ENCODE measurements at places on chromosomes 3 and 15.

DNA sequence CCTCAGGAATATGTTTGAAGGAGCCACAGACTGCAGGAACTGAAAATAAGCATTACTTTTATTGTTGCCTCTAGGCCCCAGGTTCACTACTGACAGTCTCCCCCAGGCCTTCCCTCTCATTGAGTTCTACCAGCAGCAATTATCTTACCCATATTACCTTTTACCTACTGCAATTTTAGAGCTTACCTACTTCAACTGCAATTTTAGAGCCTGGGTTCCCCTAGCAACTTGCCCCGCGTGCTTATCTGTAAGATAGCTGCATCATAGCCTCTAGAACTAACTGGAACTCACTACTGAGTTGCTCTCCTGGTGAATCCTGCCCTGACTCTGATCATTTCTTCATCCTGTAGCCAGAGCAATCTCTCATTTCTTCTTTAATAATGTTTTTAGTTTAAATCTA, 29.2 kb upstream of the WWTR1 start:
- DNase-seq = no peak

DNA sequence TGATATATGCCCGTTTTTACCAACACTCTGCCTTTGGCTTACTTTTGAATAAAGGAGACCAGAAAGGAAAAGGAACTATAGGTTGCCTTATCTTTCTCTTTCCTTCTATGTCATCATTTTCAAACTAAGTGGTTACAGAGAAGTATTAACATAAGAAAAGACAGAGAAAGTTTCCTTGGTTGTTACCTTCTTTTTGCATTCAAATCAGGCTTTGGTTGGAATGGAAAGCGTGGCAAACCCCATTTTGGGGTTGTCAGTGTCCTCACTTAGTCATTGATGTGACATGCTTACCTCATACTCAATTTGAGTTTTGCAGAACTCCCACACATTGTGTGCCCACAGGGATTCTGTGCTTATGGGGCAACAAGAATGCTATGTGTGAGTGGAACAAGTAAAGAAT, 3.7 kb upstream of the THRB start:
- DNase-seq = no peak

DNA sequence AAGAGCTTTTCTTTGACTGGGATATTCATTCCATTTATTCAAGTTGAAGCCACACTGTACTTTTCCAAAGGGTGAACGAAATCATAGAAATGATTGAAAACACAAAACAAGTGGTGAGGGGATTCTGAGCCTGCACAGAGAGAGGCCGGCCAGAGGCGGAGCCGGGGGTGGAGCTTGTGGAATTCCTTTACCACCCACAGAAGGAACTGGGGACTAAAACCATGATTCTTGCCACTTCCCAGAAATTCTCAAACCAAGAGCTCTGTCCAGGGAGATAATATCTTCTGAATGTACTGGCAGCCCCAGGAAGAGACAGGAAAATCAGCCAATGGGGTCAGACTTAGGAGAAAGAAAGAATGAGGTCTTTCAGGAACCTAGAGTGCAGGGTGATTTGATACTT, 20.8 kb downstream of the FBN1 start:
- DNase-seq = no peak

GRCh38 chr3:15205934-15206661, at the start of gene CAPN7:
TSS of gene CAPN7 (plus strand) at chr3:15206246. CDS start at chr3:15206496, 250 bp downstream.
- DNase-seq = no peak

GRCh38 chr15:70833861-70834765, 19.8 kb downstream of the LARP6 start:
- DNase-seq = no peak

DNA sequence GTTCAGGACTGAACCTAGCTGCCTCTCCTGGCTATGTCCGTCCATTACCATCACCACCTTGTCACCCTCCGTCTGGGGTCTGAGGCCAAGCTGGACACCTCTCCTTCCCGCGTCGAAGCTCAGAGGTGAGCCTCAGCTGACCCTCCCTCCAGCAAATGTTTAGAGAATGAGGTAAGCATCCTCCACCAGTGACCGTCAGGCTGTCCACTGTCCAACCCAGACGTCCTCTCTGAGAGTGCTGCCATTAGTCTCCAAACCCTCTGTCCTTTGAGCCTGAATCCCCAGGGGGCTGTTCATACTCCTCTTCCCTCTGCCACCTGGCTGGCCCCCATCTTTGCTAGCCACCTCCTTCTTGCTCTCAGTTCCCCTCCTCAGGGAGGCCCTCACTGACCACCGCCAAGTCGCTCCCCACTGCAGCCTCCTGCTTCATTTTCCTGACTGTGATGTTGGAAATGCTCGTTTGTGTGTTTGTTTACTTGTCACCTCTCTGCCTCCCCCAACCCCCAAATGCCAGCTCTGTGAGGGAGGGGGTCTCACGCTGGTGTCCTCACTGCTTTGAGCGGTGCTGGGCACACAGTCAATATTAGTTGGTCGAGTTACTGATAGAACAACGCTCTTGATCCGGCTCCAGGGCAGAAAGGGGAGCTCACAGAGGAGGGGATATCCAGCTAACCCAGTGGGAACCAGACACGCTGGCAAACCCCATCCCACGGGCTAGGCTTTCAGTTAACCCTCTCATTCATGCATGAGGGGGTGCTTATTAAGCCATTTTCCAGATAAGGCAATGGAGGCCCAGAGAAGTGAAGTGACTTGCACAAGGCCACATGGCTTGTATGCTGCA, 64.9 kb downstream of the IQSEC1 start:
- no peak for DNase-seq

- peak; percentile 85 for DNase-seq
These were observed at the start of gene IGF1R for GRCh38 chr15:98647774-98648653. TSS of gene IGF1R (plus strand) at chr15:98648539. CDS start at chr15:98649582, 1,043 bp downstream.

DNA sequence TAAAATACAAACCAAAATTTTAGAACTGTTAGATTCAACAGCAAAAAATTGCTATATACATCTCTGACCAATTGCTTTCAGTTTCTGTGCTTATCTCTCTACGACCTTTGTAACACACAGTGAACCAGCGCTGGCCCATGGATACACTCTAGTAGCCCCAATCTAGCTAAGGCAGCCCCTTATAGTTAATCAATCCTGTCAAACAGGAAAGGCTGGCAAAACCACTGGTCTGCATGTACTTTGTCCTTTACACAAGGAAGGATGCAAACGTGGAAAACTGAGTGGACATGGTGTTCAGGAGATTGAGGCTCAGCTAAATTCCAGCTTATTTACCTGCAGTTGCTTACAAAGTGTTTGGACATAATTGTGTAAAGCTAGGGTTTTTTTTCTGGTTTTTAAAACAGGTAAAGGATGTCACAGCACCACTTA, 25.9 kb downstream of the ADGRG7 start:
- no peak for DNase-seq

DNA sequence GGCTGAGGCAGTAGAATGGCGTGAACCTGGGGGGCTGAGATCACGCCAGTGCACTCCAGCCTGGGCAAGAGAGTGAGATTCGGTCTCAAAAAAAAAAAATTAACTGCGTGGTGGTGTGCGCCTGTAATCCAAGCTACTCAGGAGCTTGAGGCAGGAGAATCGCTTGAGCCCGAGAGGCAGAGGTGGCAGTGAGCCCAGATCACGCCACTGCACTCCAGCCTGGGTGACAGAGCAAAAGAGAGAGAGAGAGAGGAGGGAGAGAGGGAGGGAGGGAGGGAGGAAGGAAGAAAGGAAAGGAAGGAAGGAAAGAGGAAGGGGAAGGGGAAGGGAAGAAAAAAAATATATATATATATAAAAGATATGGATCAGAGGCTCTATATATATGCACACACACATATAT, 6.0 kb downstream of the TM4SF19 start:
- DNase-seq = no peak

DNA sequence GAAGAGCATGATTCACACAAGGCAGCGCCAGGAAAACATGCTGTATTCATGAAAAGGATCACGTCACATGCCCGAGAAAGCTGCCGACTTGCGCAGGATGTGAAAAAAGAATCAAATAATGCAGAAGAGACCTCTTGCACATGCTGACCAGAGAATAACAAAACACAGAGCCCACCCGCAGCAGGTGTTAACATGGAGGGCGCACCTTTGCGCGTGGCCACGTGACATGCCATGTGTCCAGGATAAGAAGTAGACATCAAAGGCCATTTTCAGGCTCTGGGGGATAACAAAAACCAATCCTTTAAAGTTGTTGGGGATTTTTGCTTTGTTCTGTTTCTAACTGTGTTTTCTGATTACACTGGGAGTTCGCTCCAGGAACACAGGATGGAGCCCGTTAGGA, 1332.8 kb downstream of the ZPLD1 start:
- no peak for DNase-seq

- no peak for DNase-seq
These were observed 1439.2 kb downstream of the ZPLD1 start for GRCh38 chr3:103873897-103874545.

DNA sequence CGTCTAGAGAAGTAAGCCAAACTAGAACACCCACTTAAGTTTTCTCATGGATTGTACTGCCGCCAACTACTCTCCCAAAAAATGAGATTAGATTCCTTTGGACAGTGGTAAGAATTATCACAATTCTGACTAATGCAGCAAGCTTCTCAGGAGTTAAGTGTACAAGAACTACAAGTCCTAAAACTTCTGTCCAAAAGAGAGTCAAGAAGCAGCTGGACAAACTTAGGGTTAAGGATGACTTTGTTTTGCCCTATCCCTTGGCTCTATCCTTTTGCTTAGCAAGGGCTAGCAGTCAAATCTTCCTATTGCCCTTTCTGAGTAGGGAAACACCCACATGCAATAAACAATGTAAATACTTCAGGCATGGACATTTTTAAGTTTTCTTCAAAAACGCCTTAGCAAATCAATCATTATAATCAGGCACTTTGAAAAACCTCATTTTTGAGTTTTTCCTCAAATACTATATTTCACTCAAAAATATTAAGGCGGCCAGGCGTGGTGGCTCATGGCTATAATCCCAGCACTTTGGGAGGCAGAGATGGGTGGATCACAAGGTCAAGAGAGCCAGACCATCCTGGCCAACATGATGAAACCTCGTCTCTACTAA, 19.5 kb downstream of the RAF1 start:
- DNase-seq = no peak

DNA sequence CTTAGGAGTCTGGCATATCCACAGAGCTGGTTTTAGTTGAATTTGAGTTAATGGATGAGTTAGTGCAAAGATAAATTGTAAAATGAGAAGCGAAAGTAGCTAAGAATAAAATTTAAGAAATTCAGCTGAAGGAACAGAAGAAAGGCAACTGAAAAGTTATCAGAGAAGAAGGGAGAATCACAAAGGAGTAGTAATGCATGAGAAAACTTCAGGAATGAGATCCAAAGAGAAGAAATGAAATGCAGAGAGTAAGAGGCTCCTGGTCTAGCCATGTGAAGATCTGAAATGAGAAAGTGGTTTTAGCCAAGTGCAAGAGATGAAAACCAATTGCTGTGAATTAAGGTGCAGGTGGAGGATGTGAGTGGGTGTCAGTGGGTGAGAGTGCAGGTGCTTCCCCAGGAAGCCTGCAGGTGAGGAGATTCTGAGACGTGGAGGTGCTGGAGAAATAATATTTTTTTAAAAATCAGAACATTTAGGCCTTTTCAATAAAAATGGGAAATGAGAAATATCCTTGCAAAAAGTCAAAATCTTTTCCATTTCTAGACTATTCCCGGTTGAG, 18.5 kb downstream of the KBTBD8 start:
- no peak for DNase-seq

DNA sequence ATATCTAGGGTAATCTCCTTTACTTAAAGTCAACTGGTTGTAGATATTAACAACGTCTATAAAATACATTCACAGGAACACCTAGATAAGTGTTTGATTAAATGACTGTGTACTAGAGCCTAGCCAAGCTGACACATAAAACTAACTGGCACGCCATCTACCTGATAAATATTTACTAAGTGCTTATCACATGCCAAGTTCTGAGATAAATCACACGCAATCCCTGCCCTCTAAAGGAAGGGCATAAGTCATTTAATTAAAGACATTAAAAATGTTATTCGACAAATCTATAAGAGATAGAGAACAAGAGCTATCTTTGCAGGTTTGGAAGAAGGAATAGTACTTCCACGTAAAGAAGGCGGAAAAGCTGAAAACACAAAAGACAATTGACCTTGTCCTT, 11.1 kb upstream of the MB21D2 start:
- DNase-seq = no peak
